ENCODE measurements at places on chromosomes 1 and 21.

DNA sequence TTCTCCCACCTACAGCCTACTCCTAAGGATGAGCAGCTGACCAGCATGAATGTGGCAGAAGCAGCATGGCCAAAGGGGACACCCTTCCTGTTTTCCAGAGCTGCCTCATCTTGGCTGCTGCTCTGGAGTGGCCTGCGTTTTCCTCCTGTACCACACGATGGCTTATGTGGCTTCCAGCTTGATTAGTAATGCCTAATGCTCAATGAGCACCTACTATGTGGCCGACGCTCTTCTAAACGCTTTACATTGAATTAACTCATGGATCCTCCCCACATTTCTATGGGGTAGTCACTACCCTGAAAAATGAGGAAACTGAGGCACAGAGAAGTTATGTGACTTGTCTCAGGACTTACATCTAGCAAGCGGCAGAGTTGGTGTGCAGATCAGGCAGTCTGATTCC lies 18.0 kb upstream of the SDHB start:
- DNase-seq: no peak

GRCh38 chr1:32068957-32069588 lies 3.7 kb upstream of the TMEM39B start:
- no peak for DNase-seq

DNA sequence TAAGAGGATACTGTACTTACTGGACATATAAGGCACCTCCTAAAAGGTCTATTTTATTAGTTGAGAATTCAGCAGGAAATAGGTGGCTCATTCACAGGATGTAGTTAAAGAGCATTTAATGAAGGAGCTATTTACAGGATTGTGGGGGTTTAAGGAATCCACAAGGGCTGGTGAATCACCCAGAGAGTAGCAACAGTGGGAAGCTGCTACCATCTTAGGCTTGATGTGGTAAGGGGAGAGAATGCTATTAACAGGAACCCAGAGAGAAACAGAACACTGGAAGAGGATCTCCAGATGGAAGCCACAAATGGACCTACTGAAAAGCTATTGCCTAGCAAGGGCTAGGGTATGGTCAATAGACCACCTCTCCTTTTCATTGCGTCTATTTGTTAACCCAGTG lies 52.0 kb upstream of the COL11A1 start:
- DNase-seq: no peak

- DNase-seq: no peak
Measured at GRCh38 chr21:45747802-45748445, 104.4 kb downstream of the PCBP3 start.

DNA sequence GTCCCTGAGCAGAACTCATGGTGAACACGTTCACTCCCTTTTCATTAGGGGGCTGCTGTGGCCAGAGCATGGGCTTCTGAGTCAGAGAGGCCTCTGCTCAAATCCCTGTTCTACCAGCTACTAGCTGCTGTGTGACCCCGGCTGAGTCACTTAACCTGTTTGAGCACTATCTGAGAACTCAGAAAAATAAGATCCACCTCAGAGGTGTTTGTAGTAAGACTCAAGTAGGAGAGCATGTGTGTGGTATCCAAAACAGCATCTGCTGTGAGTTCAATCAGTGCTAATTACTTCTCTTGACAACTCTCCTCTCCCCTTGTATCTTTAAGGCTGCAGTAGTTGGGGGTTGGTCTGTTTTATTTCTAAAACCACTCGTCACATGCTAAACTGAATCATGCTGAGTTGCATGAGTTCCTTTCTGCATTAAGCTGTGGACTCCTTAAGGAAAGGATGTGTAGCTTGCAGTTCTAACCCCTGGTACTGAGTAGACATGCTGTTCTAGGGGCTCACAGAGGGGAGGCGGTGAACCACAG lies 39.7 kb upstream of the JUN start:
- DNase-seq: no peak

GRCh38 chr1:50700214-50700613 lies 259.9 kb downstream of the FAF1 start:
- no peak for DNase-seq
